ENCODE measurements at places on chromosomes 3 and 15.

- DNase-seq, result peak; percentile 56
These were observed 400 bp downstream of the RAB43 start for GRCh38 chr3:129121016-129121791.

GRCh38 chr15:99347574-99347973 is 96.3 kb downstream of the LRRC28 start:
- DNase-seq, result no peak

- no peak for DNase-seq
These were observed 13.6 kb upstream of the ONECUT1 start for GRCh38 chr15:52803467-52804306.

DNA sequence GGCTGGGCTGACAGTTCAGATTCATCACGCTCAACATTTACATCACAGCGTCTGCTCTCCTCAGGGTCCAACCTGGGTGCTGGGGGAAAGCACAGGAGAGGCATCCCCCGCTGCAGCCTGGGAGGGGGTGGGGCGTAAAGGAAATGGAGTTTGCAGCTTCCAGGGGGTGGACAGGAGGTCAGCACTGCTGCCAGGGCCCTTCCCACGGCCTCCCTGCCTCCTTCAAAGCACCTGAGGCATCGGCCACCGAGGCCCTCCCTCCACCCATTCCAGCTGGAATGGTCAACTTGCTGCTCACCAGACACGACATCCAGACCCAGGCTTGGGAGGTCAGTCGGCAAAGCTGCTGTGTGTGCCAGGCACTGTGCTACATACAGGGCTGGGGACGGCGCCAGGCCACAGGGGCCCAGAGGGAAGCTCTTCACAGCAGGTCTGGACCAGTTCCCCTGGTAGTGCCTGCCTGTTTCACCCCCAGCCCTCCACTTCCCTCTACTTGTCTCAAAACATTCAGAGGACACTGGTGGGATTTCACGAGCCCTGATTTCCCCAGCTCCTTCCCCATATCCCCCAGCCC is 120.7 kb downstream of the ANP32A start:
- DNase-seq, result no peak

DNA sequence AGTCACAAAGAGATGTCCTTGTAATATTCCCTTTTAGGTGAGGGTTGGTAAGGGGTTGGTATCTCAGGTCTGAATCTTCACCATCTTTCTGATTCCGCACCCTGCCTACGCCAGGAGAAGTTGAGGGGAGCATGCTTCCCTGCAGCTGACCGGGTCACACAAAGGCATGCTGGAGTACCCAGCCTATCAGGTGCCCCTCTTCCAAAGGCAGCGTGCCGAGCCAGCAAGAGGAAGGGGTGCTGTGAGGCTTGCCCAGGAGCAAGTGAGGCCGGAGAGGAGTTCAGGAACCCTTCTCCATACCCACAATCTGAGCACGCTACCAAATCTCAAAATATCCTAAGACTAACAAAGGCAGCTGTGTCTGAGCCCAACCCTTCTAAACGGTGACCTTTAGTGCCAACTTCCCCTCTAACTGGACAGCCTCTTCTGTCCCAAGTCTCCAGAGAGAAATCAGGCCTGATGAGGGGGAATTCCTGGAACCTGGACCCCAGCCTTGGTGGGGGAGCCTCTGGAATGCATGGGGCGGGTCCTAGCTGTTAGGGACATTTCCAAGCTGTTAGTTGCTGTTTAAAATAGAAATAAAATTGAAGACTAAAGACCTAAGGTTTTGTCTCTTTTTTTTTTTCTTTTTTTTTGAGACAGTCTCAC is 19.8 kb downstream of the TYRO3 start:
- DNase-seq, result no peak

DNA sequence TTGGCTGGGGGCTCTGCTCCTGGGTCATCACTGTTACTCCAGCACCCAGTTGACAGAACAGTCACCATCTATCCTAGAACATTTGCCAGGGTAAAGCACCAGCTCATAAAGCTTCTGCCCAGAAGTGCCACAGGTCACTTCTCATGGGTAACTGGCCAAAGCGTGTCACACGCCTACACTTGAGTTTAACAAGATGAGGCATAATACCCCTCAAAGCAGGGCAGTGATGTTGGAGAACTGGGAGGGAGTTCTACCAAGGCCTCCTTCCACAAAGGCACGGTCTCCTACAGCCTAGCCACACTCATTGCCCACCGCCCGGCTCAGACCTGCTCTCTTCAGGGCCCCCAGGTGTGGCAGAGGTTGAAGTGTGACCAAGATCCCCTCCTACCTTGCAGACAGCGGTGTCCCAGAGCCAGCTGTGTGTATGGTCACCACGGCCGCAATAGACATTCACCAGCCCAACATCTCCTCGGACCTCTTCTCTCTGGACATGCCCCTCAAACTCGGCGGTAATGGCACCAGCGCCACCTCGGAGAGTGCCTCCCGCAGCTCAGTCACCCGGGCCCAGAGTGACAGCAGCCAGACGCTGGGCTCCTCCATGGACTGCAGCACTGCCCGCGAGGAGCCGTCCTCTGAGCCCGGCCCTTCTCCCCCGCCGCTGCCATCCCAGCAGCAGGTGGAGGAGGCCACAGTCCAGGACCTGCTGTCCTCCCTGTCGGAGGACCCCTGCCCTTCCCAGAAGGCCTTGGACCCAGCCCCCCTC is 107.7 kb downstream of the ETFA start:
- DNase-seq, result no peak

DNA sequence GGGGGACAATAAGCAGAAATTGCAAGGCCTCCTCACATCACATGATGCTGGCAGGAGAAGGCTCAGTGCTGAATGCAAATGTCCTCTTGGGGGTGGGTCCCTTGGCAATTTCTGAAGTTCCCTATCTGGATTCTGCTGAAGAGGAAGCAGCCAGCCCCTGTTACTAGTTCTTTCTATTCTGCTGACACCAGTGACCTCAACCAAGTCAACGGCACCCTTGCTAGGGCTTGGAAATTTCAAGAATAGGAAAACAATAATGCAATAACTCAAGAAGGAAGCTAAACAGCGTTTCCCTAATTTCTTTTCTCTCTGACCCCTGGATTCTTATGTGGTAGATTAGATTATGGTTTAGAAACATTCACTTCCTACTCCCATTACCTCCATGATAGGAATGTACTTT is 46.2 kb upstream of the FOXP1 start:
- DNase-seq, result no peak

- DNase-seq, result no peak
These were observed 16.3 kb upstream of the ATP1B3 start for GRCh38 chr3:141860086-141860669.

DNA sequence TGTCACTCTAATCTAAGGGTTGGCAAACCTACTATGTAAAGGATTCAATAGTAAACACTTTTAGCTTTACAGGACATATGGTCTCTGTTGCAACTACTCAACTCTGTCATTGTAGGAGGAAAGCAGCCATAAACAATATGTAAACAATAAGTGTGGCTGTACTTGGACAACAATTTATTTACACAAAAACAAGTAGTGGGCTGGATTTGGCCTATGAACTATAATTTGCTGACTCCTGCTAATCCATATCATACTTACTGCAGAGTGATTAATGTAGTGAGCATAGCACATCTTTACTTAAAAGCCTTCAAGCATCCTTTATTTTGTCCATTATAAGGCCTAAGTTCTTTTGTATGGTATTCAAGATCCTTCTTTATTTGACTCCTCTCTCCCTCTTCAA is 441.9 kb downstream of the ZIC1 start:
- DNase-seq, result no peak

- no peak for DNase-seq
These were observed 114.4 kb downstream of the TPRG1 start for GRCh38 chr3:189286188-189286587.

DNA sequence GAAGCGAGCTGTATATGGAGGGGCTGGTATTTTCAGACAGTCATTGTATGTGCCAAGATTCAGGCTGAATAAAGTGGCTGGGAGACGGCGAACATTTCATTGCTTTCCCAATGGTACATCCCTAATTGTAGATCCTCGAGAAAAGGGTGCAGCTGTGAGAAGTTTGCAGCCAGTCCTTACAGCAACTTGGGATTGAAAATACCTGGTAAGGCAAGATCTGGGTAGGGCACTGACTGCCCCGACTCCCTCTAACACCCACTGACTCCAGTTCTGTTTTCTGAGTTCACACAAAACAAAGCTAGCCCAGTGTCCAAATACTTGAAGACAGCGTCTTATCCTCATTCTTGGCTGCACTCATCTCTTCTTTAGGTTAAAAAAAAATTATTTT is 63.7 kb downstream of the EDEM1 start:
- DNase-seq, result no peak

GRCh38 chr3:5388091-5388490 is 200.6 kb downstream of the EDEM1 start:
- DNase-seq, result no peak

- no peak for DNase-seq
These were observed 184.4 kb downstream of the VGLL4 start for GRCh38 chr3:11459186-11459824.

GRCh38 chr3:165522386-165522785 is 314.8 kb downstream of the BCHE start:
- no peak for DNase-seq

All from T-cell (primary cell).